ENCODE measurements at places on chromosomes 1 and 21. TPM values are rescaled to one million over a fixed set of nuclear protein-coding genes. Genes with fewer than 3 reads are reported as not detected.

GRCh38 chr1:168637350-168637991 is 61.1 kb downstream of the XCL1 start:
- H3K4me3 ChIP-seq = no peak overlapping the region
- H3K27ac ChIP-seq = no peak overlapping the region
- no peak for DNase-seq
- peaks cover 14% of the 10 kb centered on the region for H3K4me1 ChIP-seq

- H3K27me3 ChIP-seq = no peaks in the 10 kb centered on the region
- H3K36me3 ChIP-seq = no peaks in the 10 kb centered on the region
- no peak for DNase-seq
- H3K4me3 ChIP-seq = no peak overlapping the region
- H3K27ac ChIP-seq = no peak overlapping the region
- no peaks in the 10 kb centered on the region for H3K4me1 ChIP-seq
Measured at GRCh38 chr1:217228689-217229088, 402.2 kb downstream of the GPATCH2 start.

- no peak for DNase-seq
- H3K36me3 ChIP-seq = peaks cover 2% of the 10 kb centered on the region
- no peak overlapping the region for H3K27ac ChIP-seq
- no peak overlapping the region for H3K4me3 ChIP-seq
- H3K4me1 ChIP-seq = no peaks in the 10 kb centered on the region
- peaks cover 24% of the 10 kb centered on the region for H3K27me3 ChIP-seq
Measured at GRCh38 chr1:94259635-94260289, 22.4 kb upstream of the ARHGAP29 start.

DNA sequence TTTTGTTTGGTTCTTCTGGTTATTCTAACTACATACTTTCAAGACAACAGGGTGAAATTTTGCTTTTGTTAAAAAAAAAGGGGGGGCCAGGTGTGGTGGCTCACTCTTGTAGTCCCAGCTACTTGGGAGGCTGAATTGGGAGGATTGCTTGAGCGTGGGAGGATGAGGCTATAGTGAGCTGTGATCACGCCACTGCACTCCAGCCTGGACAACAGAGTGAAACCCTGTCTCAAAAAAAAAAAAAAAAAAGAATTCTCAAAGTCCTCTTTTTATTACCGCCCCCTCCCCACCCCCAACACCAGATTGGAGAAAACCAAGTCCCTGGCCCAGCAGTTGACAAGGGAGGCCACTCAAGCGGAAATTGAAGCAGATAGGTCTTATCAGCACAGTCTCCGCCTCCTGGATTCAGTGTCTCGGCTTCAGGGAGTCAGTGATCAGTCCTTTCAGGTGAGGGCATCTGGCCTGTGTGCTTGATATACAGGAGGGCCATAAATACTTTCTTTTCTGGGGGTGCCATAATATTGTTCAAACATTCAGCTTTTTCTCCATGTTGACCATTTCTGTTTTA is 50.2 kb downstream of the LAMC2 start:
- no peaks in the 10 kb centered on the region for H3K27me3 ChIP-seq
- H3K4me3 ChIP-seq = no peak overlapping the region
- H3K27ac ChIP-seq = no peak overlapping the region
- DNase-seq = no peak
- peaks cover 17% of the 10 kb centered on the region for H3K4me1 ChIP-seq

DNA sequence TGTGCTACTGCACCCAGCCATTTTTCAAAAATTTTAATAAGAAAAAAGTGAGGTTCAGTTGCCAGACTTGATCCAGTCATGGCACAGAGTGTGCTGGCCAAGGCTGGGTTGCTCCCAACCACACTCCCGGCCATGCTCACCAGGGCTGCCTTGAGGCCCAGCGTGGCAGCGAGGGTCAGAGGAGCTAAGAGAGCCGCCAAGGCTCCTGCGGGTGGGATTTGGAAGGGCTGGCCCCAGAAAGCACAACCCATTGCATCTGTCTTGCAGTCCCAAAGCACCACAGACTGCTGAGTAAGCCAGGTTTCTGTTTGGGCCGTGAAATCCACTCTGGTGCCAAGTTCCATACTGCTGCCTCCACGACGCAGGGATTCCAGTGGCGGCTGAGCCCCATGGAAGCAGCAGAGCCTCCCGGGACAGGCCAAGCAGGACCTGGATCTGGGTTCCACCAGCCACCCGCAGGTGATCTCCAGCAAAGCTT is 22.6 kb downstream of the ZBTB17 start:
- H3K27me3 ChIP-seq = no peaks in the 10 kb centered on the region
- H3K27ac ChIP-seq = no peak overlapping the region
- no peak overlapping the region for H3K4me3 ChIP-seq
- peaks cover 3% of the 10 kb centered on the region for H3K36me3 ChIP-seq
- DNase-seq = no peak

DNA sequence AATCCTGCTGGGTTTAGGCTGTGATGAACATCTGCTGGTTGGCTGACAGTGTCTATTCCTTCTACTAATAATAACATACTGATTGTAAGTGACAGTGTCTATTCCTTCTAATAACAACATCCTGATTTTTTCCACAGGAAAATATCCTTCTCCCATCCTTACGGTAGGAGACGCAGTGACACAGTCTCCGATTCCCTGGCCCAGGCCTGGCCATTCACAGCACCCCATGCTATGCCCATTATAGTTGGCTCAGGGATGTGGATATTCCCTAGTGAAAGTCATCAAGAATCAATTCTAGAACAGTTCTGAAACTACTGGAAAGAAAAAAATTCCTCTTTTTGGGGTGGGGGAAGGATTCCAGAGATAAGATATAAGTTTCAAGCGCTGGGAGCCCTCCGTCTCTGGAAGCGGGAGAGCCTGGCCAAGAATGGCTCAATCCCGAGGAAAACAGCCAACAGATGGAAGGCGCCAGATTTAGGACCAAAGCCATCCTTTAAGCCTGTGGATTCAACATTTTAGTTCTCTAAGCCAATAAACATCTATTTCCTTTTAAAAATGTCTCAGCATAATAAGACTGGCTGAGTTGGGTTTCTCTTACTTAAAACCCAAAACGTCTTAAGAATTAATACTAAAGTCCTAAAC is 88.6 kb downstream of the GPATCH2 start:
- H3K4me1 ChIP-seq = peaks cover 6% of the 10 kb centered on the region
- no peak overlapping the region for H3K4me3 ChIP-seq
- H3K36me3 ChIP-seq = peaks cover 9% of the 10 kb centered on the region
- DNase-seq = no peak

Gene OR6K3
- total RNA-seq = not detected

Gene MIXL1
- 0.41 TPM for total RNA-seq

Gene AUNIP
- 13.6 TPM for total RNA-seq

Measured in neural crest cell (in vitro differentiated cells).